ENCODE measurements at places on chromosomes 7 and 10.

GRCh38 chr7:107471292-107472070 lies 1.6 kb downstream of the GPR22 start:
- no peak for DNase-seq

- no peak for DNase-seq
These were observed 2.6 kb downstream of the PSMG3 start for GRCh38 chr7:1567049-1567771.

DNA sequence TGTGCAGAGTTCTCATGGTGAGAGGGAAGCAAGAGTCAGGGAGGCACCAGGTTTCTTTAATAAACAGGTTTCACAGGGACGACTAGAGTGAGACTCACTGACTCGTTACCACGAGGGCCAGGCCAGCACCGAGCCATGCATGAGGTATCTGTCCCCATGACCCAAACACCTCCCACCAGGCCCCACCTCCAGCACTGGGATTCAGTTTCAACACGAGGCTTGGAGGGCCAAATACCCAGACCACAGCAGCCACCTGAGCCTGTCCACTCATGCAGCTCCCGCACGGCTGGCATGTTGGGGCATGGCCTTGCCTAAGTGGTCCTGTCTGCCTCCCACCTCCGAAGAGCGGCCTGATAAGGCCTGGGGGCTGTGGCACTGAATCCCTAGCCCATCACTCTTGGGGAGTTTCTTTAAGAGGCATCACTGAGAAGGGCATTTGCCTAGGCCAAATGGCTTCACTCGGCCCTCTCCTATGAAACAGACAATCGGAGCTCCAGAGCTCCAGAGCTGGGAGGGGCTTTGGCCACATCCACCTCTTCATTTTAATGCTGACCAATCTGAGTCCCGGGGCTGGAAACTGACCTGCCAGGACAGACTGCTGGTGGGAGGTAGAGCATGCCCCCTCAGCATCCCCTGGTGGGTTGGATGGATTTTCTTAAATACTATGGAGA lies 157.8 kb downstream of the DNAJB6 start:
- no peak for DNase-seq

DNA sequence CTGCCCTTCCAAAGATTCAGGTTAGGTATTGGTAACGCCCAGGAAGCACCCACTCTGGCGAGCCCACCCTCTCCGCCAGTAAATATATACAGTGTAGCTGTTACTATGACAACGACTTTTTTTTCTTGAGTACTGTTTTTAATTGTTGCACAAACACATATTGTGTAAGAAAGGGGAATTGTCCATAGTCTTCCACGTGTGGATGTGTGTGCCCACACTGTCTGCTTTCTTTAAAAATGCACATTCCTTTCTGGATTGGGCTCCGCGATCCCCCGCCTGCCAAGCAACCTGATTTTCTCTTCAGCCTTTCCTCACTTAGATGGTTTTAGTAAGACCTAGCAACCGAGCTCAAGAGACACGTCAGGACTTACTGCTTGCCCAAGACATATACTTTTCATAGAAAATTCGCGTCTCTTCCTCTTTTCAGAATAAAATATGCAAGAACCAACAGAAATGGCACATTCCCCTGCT lies 247.8 kb downstream of the EBF3 start:
- no peak for DNase-seq

DNA sequence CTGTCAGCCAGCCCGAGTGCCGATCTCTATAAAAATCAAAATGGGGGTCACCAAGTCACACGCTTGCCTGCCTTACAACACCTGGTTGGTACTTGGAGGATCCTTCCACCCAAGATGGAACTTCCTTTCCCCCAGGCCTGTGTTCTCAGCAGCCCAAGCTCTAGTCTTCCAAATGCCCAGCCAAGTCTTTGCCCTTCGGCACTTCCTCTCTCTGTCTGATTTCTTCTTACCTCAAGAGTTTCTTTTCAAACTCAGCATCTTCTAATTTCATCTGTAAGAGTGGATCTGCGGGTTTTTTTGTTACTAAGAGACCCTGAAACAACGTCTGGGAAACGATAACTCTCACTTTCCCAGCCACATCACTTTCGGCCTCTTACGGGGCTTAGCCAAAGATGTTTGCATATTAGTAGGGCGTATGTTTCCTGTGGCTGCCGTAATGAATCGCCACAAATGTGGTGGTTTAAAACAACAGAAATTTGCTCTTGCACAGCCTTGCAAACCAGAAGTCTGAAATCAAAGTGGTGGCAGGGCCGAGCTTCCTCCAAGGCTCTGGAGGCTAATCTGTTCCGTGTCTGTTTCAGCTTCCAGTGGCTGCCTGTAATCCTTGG lies 219.9 kb downstream of the TCF7L2 start:
- DNase-seq = no peak

- no peak for DNase-seq
These were observed 175.1 kb downstream of the NEURL1 start for GRCh38 chr10:103668351-103669242.

GRCh38 chr10:22666287-22667092 lies 47.9 kb downstream of the PIP4K2A start:
- no peak for DNase-seq

GRCh38 chr7:36708767-36709166 lies 15.5 kb downstream of the AOAH start:
- no peak for DNase-seq

GRCh38 chr7:36875794-36876193 lies 151.5 kb upstream of the AOAH start:
- no peak for DNase-seq

DNA sequence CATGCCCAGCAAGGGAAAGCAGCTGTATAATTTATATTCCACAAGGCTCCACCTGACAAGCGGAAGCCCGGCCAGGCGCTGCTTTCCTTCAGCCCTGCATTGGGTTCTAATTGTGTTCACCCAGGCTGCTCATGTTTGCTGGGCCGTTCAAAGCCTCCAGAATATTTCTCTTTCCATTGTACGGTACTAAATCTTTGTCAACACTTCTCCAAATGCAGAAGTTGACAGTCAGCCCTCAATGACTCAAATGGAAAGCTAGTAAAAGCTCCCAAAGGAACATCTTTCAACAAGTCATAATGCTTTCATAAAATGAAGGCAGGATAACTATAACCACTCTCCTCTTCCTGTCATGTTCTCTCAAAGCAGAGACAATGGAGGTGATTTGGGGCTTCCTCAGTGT lies 17.8 kb upstream of the CPXM2 start:
- no peak for DNase-seq

GRCh38 chr7:12683678-12684585 lies 3.5 kb upstream of the ARL4A start:
- DNase-seq = no peak

GRCh38 chr10:19999431-19999830 lies 183.2 kb downstream of the PLXDC2 start:
- no peak for DNase-seq

- DNase-seq = no peak
These were observed 59.2 kb upstream of the OIT3 start for GRCh38 chr10:72834183-72834825.

DNA sequence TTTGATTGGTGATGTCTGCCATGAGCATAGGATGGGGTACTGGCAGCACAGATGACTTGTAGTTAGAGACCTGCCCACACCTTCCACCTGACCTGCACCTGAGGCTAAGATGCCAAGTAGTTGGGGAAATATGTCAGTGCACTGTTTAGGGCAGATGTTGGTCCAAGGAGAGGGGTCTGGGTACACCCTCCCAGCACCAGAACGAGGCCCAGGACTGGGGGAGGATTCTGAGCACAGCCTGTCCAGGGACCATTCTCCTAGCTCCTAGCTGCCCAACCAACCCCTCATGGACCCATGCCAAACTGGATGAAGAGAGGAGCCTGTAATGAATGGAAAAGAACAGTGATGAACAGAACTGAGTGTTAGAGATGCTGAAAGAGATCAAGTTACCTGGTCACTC lies 28.0 kb downstream of the FRMPD2 start:
- DNase-seq = peak; percentile 79

DNA sequence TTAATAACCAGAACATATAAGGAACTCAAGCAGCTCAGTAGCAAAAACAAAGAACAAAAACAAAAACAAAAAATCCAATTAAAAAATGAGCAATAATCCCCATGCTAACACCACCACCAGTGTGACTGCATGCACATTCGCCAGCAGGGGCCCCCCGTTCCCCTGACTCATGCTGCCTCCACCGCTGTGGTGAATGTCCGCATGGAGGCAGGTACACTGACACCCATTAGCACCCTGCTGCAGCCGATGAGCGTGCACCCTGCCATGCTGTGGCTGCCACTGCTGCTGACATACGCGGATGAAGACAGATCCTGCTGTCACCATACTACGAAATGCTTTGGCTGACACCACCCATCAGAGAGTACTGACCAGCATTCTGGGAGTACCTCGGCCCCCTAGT lies 321.6 kb upstream of the LRRTM3 start:
- DNase-seq = no peak

DNA sequence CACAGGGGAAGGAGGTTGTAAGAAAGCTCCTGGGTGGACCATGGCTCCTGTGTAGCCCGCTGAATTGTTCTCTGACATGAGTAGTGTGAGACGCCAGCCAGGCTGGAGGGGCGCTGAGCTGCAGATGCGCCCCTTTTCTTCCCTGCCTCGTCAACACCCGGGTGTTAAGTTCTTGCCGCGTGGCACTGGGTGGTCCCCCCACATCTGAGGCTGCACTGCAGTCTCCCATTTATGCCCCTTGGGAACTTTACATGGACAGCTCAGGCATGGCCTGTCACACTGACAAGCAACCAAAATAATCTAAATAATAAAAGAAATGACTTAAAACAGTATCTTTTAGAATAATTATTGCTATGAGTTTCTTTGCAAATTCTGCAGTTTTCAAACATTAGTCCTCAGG lies 34.6 kb upstream of the HSPA12A start:
- DNase-seq = no peak

DNA sequence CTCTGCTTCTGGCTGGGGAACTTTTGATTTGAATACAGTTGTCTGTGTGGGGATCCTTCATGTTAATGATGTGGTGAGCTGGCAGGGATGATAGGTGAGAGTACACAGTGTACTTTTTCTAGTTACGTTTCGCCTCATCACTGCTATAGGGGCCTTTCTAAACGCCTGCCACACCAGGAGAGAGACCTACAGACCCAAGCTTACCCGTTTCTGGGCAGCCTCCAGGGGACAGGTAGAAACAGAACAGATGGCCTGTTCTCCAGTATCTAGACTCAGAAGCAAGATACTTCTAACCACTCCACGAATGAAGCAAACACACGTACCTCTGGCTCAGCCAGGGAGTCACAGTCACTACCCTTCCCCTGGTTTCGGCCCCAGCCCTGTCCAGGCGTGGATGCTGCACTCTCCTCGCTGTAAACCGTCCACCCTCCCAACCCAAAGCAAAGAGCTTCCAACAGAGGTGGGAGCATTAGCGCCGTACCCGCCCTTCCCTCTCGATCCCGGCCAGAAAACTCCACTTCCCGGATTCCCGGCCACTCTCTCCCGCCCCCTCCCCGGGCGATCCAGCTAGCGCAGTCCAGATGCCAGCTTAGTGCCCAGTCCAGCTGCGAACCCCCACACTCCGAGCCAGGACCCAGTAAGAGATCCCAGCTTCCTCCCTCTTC lies 1.2 kb downstream of the CCDC6 start:
- DNase-seq = no peak

DNA sequence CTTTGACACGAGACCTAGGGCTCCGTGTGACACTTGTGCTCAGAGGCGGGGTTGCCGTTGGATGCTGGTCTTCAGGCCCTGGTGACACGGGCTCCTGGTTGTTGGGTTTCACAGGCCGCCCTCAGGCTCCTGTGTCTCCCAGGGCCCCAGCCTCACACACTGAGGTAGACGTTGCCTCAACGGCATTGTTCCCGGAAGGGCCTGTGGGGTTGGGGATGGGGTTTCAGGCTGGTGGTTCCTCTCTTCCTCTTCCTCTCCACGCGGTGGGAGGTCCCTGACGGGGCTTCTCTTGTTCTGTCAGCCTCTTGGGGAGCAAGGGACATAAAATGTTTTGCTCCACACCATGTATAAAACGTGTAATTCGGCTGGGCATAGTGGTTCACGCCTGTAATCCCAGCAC lies 125.1 kb downstream of the TRRAP start:
- DNase-seq = no peak

DNA sequence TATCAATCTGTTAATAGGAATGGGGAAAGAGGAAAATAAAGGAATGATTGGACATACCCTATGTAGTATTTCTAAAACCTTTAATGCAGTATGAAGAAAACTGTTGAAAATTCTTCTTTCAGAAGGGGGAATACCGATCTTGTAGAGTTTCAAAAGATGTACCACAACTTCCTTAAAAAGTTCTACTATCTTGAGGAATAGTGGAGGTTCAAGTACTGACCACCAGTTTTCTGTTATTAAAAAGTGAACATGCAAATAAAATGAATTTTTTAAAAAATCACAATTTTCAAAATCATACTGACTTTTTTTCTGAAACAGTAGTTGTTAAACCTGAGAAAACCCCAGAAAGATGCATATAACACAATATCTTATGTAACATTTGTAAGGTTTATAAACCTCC lies 86.5 kb downstream of the HERC4 start:
- DNase-seq = no peak

DNA sequence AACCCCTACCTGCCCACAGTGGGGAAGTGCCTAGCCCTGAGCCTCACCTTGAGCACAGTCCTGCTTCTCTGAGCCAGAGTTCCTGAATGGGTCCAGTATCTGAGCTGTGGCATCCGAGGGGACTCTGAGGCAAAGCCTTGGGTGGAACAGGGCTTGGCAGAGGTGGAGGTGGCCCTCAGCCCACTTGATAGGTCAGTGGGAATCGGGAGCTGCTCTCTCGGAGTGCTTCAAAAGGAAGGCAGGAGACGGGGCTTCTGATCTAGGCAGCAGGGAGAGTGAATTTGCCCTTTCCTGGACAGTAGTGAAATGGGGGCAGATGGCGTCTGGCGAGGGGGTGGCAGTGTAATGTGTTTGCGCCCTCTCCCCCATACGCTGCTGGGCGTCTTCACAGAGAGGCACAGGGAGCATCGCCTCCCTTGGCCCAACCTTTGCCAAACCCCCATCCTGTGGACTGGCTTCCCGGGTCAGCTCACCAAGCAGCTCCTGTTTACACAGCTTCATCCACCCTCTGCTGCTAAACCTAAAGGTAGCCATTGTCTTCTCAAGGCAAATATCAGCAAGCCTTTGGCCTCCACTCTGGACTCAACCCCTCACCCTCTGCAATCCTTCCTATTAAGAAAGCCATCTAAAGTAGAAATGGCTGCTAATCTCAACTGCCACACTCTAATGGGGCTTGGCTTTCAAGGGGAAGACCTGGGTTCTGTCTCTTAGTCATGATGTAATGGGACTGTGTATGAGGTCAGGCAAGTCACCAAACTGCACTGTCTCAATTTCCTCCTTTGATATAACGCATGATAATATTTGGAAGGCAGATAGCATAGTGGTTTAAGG lies 21.1 kb upstream of the VDAC2 start:
- DNase-seq = no peak

DNA sequence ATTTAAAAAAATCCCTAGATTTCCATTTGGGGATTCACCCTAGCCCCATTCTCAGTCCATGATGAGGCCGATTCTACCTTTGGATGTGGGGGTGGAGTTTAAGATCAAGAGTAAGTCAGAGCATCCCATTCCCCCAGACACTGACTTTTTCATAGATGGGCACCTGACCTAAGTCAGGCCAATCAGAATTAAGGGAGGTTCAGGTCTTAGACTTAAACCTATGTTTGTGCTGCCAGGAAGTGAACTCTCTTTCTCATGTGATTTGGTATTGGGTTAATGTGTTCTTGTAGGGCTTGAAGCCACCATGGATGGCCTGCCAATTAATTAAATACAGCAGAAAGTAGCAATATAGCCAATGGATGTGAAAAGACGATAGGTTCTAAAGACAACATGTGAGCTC lies 30.1 kb downstream of the HOXA1 start:
- DNase-seq = no peak

GRCh38 chr10:26798298-26798697 lies 62.5 kb downstream of the ABI1 start:
- DNase-seq = no peak
